ENCODE measurements at places on chromosomes 12 and 14.

- DNase-seq: no peak
Measured at GRCh38 chr12:101619026-101619786, 24.4 kb downstream of the MYBPC1 start.

- DNase-seq: no peak
Measured at GRCh38 chr12:12482150-12482761, 80.4 kb downstream of the DUSP16 start.

GRCh38 chr12:120933786-120934185 lies 29.6 kb upstream of the SPPL3 start:
- DNase-seq: no peak

- DNase-seq: no peak
Measured at GRCh38 chr14:51334566-51334965, 94.5 kb downstream of the TMX1 start.

DNA sequence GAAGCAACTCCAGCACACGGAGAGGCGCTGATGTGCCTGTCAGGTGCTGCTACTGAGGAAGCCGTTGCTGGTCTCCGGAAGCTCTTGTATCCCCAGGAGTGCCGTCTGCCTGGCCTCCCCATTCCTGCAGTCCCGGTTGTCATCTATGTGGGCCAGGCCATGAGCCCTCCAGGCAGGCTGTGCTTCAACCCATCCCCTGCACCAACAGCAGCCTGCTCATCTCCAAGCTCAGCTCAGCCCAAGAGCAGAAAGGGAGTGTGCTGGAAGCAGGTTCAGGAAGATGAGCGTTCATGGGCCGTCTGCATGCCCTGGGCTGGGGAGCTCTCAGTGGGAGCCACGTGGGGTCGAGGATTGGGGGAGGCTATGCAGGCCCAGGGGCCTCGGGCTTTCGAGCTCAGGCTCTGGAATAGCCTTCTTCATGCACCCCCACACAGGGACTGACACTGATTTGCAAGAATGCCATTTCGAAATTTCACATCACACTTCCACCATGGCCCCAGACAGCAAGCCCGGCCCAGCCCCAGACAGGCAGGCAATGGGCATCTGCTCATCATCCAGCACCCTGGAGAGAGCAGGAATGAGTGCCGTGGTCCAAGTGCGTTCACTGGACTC lies 164.5 kb downstream of the KIF26A start:
- no peak for DNase-seq

DNA sequence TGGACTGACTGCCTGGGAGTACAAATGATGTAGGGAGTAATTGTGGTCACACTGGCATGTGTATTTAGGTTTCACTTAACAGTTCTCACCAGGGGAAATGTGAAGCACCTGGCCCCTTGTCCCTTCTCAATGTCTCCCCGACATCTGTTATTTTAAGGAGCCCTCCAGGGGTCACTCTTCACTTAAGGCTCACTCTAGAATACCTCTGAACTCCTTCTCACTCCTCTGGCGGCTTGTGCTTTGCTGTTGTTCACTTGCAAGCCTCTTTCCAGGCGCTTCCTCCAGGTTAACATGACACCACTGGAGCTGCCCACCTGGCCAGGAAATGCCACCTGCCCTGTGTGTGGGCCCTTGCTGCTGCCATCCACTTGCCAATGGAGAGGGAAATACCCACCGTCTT lies 56.5 kb upstream of the GZMB start:
- DNase-seq: no peak

DNA sequence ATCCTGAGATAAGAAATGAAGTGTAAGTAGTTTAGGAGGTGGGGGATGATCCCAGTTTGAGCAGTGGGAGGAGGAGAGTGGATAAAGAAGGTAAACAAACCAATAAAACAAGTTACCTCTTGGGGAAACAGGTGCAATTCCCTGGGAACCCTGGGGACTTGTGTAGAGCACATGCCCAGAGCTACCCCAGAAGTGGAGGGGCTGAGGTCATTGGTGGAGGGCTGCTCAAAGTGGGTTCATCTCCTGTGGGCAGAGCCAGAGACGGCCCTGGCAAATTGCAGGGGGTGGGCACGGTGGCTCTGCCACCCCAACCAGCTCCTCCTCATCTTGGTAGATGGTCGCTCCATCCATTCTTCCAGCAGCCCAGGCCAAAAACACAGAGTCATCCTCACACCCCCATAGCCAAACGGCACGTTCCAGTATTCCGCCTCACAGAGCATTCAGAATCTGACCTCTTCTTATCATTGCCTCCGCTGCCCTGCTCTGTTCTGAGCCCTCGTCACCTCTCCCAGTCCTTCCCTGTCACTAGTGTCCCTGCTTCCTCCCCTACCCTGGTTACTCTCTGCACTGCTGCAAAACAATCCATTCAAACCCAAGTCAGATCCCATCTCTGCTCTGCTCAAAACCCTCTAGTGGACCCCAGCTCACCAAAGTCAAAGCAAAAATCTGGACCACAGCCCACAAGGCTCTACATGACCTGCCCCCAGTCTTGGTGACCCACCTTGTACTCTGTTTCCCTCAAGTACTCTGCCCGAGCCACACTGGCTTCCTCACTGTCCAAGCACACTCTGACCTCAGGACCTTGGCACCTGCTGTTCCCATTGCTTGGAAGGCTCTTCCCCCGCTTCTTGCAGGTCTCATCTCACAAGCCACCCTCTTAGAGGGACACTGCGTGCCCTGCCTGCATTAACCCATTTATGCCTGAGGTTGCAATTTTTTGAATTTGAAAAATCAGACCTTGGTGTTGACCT lies 5.5 kb downstream of the CYP46A1 start:
- DNase-seq: no peak

- DNase-seq: peak; percentile 69
Measured at GRCh38 chr14:81767266-81767995, 233.8 kb upstream of the SEL1L start.

DNA sequence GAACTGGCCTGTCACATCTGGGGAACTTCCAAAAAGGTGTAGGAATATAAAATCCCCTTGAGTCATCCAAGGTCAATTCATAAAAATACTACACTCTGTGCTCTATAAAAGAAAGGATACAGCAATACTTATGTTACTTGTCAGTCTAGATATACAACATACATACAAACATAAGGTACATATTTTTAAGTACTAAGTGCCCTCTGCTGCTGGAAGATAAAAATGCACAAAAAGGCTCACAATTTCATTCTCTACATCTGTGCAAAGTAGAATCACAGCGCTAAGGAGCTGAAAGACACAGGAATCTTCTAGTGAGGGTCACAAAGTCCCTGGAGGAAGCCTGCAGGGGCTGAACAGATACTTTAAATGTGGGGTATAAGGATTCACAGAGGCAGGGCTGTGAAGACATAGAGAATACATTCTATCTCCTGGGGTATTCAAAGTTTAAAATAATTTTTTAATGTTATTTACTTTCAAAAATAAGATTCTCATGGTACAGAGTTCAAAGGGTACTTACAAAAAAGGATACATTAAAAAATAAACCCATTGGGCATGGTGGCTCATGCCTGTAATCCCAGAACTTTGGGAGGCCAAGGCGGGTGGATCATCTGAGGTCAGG lies 10.2 kb upstream of the GOLGA5 start:
- DNase-seq: peak; percentile 79
